ENCODE measurements at places on chromosomes 5 and 9.
A peak's percentile ranks its signal among the peaks of the same experiment; 100 is the strongest.

DNA sequence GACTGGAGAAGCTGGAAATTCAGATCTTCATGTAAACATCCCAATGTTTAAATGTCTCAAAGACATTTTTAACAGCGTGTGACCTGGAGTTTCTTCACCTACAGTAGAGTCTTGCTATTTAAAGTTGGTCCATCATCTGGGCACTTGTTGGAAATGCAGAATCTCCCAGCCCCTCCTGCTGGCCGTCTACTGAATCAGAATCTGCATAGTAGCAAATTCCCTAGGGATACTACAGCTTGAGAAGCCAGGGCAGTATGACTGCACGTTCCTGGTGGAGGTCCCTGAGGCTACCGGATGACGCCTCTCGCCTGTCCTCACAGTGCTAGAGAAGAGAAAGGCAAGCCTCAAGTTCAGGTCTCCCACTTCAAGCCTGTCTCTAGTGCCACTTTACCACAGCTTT lies 15.7 kb downstream of the SAP30L start:
- no peak for DNase-seq

- no peak for DNase-seq
These were observed 302.4 kb downstream of the RAB3C start for GRCh38 chr5:58885260-58885659.

DNA sequence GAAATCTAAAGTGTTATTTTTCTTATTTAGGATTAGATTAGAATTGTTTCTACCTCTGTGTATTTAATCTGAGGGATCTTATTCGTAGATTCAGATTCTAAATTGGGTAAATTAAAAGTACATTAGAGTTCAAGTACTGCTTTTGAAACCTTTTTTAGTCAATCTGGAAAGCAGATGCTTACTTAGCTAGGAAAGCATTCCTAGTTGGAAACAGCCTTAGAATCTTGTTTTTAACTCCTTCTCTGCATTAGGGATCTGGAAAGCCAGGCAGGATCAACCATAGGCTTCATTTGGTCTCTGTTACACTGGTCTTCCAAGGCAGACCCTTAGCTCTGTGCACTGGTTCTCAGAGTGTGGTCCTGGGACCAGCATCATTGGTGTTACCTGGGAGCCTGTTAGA lies 247.4 kb downstream of the NR3C1 start:
- DNase-seq: no peak

DNA sequence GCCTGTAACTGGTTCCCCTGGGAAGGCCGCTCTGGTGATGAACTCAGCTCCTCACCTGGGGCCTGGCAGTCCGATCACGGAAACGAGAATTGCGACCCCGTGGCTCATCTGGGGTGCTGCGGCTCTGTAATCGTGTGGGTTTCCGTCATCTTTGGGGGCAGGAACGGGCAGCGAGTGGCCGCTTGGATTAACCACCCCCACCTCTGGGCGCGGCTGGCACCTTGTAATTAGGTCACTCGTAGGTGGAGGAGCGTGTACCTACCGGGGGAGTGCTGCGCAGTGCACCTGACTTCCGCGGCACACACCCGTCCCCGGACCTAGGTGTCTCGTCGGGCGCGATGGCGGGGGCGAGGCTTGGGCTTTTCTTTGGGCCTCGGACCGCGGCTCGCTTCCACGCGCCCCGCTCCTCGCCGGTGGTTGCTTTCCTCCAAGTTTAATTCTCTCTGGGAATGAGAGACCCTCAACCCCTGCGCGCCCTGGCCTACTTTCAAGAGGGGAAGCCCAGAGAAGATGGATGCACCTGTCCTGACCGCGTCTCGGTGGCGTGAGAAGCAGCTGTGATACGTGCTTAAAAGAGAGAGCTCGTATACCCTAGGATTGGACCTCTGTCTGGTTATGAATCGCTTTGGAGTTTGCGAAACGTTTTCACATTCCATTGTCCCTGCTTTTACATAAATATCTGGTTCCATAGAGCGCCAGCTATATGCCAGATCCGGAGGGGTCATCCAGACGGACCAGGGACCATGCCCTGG lies 744 bp upstream of the PPP2CA start:
- DNase-seq: no peak

GRCh38 chr9:101578378-101578777 lies 16.4 kb downstream of the PPP3R2 start:
- no peak for DNase-seq

DNA sequence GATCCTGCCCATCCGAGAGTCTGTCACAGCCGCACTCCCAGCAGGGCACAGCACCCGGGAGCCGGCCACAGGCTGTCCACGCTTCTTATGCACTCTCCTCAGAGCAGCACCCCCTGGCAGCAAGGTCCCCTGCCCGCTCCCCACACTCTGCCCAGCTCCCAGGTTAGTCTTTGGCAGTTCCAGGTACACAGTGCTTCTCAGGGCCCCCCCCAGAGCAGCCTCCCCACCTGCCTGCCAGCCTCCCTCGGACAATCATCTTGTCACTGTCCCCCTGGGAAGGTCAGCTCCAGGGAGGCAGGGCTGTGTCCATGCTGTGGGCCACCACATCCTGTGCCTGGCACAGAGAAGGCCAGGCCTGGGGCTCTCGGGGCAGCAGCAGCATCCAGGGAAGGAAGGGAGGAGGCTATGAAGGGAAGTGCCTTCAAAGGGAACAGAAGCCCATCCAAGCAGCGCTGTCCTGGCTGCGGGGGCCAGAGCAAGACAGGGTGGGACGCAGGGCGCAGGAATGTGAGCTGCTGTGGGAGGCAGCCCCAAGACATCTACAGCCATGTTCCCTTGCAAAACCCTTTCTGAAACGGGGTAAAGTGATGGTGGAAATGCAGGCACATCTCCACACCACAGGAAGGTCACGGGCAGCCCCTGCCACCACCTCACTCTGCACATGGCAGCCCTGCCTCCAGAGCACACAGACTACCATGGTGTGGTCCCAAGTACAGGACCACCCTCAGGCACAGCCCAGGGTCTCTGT lies 68.6 kb upstream of the ADAMTS2 start:
- DNase-seq: no peak

- DNase-seq: no peak
These were observed 9.2 kb downstream of the SPINK4 start for GRCh38 chr9:33249087-33249658.

- peak; percentile 84 for DNase-seq
These were observed at the start of gene SPDL1 for GRCh38 chr5:169583424-169584220. SPDL1 (plus strand) TSS chr5:169583773; CDS start chr5:169588417, 4,644 bp downstream.

- DNase-seq: no peak
These were observed 49.0 kb downstream of the FSD1L start for GRCh38 chr9:105496826-105497225.

DNA sequence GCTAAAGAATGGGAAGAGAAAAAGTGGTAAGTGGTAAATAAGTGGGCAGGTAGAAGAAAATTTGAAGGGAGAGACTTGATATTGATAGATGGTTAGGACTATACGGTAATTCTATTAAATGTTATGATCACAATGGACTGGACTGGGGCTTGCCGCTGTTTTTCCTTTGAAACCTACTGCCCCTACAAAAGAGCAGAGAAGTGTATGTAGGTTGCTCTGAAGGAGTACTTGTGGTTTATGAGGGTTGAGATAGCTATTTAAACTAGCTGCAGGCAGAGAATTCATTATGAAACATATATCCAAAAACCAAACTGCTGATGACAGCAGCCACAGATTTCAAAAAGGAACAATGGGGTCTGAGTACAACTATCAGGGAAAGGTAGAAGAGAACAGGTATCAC lies 16.8 kb upstream of the HK3 start:
- no peak for DNase-seq

- DNase-seq: no peak
These were observed 412.5 kb downstream of the CCDC171 start for GRCh38 chr9:15965246-15965745.

DNA sequence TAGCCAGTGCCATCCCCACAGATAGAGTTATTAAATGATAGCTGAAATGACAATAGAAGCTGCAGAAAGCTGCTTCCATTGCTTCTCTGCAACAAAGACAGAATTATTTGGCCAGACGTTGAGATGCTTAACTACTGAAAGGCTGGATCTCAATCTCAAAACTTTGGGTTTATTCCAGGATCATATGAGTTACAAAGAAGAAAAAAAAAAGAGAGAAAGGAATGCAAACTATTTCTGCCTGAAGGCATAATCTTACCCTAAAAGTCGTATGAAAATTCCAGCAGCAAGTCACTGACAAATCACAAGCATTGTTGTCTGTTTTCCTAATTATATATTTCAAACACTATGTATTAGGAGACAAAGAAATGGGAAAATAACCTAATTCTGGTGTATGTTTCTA lies 12.8 kb upstream of the TYRP1 start:
- DNase-seq: peak; percentile 50

DNA sequence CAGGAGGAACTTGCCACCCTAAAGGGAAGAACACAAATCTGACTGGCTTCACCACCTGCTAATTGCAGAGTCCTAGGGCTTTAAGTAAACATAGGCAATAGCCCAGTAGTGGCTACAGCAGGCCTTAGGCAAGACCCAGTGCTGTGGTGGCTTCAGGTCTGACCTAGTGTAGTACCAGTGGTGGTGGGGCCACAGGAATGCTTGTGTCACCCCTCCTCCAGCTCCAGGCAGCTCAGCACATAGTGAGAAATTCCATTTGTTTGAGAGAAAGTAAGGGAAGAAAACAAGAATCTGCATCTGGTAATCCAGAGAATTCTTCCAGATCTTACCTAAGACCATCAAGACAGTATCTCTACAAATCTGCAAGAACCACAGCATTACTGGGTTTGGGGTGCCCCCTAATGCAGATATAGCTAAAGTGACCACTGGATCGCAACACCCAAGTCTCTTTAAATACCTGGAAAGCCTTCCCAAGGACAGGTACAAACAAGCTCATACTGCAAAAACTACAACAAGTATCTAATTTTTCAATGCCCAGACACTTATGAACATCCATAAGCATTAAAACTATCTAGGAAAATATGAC lies 102.6 kb upstream of the TRPM3 start:
- peak; percentile 11 for DNase-seq

DNA sequence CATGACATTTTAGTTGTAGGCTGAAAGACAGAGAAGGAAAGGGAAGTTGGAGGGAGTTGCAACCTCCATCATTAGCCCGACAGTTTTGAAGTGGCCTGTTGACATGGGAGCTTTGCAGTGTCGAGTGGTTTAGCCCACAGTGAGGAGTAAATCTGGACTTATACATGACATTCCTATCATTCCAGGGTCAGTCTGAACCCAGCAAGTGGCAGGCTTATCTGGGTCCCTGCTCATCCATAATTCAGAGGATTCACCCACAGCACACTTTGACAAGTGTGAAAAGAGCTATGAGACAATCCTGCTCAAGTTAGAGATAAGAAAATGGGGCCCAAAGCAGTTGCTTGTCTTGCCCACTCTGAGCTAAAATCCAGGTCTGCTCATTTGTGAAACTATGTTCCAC lies 8.4 kb upstream of the TNC start:
- DNase-seq: no peak

- DNase-seq: no peak
These were observed 65.4 kb downstream of the SPATA31C2 start for GRCh38 chr9:88072831-88073375.

GRCh38 chr5:178120607-178121357 lies 7.5 kb downstream of the N4BP3 start:
- no peak for DNase-seq
